ENCODE measurements at places on chromosomes 2 and 18.
A peak's percentile ranks its signal among the peaks of the same experiment; 100 is the strongest.

GRCh38 chr2:165594935-165595255, 125.4 kb downstream of the CSRNP3 start:
- no peak for DNase-seq

DNA sequence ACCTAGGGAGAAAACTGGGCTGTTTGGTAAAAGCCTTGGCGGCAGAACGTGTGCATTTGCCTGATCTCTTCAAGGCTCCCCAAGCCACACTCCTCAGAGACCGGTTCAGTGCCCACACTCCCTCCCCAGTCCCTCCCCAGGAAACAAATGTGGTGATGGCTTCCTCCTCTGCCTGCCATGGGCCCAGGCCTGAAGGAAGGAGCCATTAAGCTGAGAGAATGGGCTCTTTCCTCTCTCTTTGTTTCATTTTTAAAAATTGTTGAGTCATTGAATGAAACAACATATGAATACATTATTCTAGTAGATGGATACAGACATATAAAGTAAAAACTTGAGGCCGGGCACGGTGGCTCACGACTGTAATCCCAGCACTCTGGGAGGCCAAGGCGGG, 50.6 kb upstream of the YWHAQ start:
- DNase-seq: no peak

GRCh38 chr18:9823805-9824473, 61.8 kb upstream of the TXNDC2 start:
- no peak for DNase-seq

- DNase-seq: no peak
Observed at GRCh38 chr2:217794133-217794986, 208.4 kb downstream of the TNS1 start.

DNA sequence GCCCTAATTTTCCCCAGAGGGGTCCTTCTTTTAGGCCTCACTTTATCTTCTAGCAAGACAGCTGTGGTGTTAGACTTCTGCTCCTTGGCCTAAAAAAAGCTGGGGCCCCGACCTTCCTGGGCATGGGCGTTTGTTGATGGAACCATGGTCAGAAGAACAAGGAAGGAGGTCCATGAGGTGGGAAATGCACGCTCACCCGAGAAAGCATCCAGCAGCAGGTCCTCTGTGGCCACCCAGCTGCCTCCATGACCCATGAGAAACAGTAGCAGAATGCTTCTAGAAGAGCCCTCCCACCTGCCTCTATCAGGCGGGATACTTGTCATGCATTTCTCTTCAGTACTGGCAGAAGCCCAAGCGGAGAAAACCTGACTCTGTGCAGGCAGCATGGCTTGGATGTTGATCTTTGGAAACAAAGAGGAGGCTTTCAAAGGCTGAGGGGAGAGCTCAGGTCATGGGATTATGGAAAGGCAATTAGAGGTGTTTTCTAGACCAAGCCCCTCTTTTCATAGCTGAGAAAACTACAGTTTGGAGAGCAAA, 249.1 kb downstream of the FAM210A start:
- no peak for DNase-seq

DNA sequence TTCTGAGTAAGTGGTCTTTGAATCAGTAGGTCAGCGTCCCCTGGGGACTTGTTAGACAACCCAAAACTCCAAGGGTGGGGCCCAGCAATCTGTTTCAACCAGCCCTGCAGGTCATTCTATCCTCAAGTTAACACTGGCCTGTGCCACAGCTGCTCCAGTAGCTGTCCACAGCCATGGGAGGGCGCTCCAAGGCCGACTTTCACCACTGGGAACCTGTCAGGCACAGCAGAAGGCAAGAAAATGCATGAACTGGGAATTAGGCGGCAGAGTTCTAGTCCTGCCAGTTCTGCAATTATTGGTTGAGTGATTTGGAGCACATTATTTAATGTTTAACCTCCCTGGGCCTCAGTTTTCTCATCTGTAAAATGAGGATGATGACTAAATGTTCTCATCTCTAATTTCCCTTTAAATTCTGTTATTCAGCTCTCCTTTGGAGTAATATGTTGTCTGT, 17.4 kb upstream of the MRPL33 start:
- DNase-seq: peak; percentile 81

- DNase-seq: no peak
Observed at GRCh38 chr2:105640246-105640645, 104.5 kb upstream of the NCK2 start.

DNA sequence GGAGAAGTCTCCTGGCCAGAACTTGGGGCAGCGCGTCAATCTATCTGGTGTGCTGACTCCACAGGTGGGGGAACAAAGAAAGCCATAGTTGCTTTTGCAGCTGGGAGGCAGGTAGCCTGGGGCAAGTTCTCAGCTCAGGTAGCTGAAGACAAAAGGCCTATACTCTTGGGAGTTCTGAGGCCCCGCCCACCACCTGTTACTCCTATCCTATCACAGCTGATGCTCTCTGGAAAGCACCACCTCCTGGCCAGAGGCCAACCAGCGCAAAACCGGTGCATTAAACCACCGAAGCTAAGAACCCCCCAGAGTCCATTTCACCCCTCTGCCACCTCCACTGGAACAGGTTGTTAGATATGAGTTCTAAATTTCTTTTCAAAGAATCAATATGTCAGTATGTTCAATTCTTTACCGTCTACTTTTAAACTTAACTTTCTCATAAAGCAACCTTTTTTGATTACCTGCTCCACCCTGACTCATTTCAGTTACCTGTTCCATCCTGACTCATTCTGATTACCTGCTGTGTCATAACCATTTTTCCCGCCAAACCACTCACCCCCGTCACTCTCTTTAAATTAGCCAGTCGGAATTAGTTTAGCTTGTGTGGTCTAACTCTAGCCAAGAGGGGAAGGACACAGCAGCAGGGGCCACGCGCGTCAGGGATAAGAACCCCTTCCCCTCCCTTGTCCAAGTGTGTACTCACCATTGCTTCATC, 43.4 kb downstream of the UPP2 start:
- no peak for DNase-seq

DNA sequence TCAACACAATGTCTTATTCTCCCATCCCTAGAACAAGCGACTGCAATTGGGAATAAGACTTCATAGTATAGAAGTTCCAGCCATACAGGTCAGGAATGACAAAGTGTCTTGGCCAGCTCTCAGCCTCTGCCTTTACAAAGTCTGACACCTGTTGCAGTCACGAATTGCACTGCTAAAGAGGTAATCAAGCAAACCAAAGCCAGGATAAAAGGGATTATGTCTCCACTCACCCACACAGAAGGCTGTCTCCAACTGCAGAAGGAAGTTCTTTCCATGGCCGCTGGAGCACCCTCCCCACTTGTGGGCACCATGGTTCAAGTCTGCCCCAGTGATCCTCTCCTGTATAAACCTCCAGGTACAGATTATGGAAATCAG, 114.8 kb upstream of the PKDCC start:
- no peak for DNase-seq

DNA sequence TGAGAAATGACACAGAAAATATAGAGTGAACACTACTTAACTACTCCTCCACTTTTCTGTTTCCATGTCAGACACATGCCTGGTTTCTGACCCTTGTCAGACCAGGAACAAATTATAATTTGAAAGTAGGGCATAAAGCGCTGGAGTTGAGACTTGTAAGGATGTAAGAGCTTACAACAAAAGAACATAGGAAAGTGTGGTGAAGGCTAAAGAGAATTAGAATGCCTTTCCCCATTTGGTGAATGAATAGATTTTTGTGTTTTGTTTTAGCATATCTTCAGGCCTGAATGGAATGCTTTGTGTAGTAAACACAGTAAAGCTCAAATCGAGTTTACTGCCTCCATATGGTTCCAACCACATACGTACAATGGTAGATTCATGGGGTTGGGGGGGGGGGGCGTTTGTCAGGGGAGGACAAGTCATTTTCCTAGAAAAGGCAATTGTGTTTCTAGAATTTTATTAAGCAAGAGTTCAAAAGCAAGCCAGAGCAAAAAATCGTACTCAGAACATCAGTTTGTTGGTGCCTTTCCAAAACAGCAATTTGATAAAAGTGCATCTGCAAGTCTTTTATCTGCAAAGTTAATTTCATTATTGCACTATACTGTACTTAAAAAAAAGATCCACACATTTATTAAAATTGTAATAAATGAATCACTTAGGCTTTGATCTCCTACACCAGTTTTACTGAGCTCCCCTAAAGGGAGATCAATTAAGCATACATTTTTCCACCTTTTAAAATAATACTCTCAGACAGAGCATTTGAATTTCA, 30.9 kb downstream of the NRXN1 start:
- DNase-seq: no peak

- DNase-seq: peak; percentile 55
Observed at GRCh38 chr18:23237524-23238151, 102.4 kb downstream of the CABLES1 start.

DNA sequence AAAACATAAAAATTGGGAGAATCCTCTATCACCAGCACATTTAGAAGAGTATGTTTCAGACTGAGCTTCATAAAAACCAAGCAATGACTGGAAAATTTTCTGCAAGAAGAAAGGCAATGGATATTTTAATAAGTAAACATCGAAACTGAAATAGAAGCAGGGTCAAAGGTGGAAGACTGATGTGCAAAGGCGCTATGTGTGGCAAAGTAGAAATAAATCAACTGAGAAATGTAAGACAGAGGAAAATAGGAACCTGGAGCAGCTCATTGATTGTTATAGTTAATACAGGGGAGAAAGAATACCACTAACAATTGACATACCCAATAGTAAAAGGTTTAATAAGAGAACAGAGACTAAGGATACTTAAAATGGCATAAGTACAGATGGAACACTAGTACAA, 818.4 kb downstream of the SOCS6 start:
- DNase-seq: no peak

- peak; percentile 59 for DNase-seq
Observed at GRCh38 chr2:96860065-96861029, 2.5 kb upstream of the ANKRD39 start.

DNA sequence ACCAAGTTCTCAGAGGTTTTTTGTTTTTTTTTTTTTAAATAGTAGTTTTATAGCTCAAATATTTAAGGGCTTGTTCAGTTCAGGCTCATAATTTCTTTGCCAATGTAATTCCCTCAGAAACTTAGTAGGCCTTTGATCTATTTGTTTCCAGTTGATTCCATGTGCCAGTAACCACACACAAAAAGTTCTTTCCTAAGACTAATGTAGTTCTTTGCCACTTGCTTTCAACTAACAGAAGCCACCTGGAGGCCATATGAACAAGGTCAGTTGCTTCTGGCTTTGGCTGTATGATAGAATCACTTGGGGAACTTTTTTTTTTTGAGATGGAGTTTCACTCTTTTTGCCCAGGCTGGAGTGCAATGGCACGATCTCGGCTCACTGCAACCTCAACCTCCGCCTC, 100.7 kb downstream of the DTNB start:
- DNase-seq: no peak

DNA sequence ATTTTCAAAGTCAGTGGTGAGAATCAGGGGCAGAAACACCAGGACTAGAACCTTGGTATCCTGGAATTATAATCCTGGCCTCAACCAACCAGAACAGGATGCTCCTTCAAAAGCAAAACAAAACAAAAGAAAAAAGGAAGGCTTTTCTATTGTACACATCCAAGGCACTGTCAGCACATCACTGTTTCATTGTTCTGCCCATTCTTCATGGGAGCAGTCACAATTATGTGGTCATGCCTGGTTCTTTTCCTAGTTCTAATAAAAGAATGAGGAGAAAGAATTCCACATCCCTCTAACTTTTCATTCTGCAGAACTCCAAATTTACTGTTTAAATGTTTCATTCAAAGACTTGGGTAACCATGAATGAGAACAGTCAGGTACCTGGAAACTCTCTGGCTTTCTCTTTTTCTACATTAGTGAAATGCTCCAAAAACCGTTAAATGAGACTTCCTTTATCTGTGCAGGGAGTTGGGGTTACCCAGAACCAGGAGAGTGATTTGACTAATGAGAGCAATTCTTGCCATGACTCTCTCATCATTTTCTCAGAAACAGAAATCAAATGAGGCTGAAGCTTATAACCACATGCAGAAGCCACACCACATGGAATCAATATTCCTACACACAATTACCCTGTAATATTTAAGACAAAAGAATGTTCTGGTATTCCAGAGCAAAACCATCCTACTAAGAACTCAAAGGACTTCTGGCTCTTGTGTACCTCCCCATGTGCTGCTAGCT, 110.9 kb upstream of the CCDC150 start:
- no peak for DNase-seq

- no peak for DNase-seq
Observed at GRCh38 chr2:159010340-159010739, 41.9 kb downstream of the TANC1 start.

- DNase-seq: peak; percentile 27
Observed at GRCh38 chr2:44358503-44358902, 2.8 kb downstream of the PREPL start.

- DNase-seq: no peak
Observed at GRCh38 chr2:70514612-70515055, 39.0 kb downstream of the TGFA start.

GRCh38 chr2:240437861-240438809, 2.7 kb downstream of the GPC1 start:
- DNase-seq: peak; percentile 63

DNA sequence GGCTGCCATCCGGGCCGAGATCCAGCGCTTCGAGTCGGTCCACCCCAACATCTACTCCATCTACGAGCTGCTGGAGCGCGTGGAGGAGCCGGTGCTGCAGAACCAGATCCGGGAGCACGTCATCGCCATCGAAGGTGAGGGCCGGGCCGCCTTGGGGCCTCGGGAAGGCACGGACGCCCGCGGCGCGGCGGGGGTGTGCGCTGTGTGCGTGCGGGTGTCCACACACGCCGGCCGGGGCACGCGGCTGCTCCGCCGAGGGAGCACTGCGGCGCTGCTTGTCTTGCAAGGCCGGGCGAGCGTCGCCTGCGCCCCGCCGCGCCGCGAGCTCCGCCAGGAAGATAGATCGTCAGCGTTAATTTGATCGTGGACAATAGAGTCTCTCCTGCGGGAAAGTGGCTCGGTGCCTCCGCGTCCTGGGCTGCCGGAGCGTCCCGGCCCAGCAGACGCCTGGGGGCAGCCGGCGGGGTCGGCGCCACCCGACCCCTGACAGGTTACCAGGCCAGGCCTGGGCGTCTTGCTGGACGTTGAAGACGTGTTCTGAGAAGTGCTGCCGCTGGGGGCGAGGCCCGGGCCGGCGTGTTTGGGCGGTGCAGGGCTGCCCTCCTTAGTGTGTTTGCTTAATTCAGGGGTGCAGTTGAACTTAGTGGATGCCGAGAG, 1.0 kb downstream of the AGAP1 start:
- DNase-seq: no peak

- no peak for DNase-seq
Observed at GRCh38 chr2:143719406-143719805, 590.2 kb downstream of the ARHGAP15 start.

GRCh38 chr18:33146014-33146413, 294.5 kb downstream of the CCDC178 start:
- no peak for DNase-seq

DNA sequence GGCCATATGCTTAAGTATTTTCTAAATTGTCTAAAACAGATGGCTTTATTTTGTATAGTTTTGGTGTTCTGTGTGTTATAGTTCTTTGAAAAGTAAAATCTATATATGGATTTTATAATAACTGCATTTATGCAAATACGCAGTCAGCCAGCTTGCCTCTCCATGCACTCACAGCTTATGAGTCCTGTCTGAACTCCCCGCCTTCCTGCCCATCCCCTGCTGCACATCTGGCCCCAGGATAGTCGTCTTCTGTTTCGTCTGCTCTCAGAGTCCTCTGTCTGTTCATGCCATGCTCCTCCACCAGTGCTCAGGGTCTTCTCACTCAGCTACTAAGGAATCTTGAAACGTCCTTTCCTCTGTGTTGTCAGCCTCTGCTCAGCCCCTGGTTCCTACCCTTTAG, 28.2 kb upstream of the ANKRD62 start:
- no peak for DNase-seq

Data from stimulated activated CD4-positive, alpha-beta T cell treated with anti-CD3 and anti-CD28 coated beads, Interleukin-4, amount 100 ng/mL, for 24 hours (primary cell).